ENCODE measurements at places on chromosomes 11 and 22.
A peak's percentile ranks its signal among the peaks of the same experiment; 100 is the strongest.

GRCh38 chr22:26602127-26602526 is 12.2 kb upstream of the TPST2 start:
- DNase-seq = no peak

DNA sequence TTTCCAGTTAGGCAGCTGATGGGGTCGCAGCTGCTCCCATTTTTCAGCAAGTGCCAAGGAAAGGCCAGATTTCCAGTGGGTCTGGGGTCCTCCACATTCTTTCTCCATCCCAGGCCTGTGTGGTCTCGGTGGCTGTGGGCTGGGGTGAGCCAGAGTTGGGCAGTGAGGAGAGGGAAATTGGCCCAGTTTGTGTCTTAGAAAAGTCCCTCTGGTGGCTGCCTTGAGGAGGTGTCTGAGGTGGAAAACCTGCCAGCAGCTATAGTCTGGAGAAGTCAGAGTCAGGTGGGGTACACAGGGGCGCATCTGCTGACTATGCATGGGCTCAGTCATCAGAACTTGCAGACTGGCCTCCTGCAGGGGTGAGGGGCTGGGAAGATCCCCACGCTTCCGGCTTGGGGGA is 30.5 kb downstream of the MRGPRD start:
- peak; percentile 58 for DNase-seq

DNA sequence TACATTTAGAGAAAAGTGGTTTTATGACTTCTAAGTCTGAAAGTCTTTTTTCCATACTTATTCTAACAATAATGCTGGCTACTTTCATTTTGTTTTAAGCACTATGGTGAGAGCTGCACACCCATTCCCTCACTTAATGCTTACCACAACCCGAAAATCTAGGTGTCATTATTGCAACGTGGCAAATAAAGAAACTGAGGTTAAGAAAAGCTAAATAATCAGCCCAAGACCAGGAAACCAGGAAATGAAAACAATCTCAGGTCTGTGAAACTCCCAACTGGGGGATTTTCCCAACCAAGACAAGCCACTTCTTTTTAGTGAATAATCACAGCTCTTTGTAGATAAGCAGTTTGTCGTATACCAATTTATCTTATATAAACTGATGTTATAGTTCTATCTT is 126.3 kb downstream of the SLC1A2 start:
- no peak for DNase-seq

GRCh38 chr11:77871855-77872254 is 50.9 kb downstream of the AAMDC start:
- no peak for DNase-seq

DNA sequence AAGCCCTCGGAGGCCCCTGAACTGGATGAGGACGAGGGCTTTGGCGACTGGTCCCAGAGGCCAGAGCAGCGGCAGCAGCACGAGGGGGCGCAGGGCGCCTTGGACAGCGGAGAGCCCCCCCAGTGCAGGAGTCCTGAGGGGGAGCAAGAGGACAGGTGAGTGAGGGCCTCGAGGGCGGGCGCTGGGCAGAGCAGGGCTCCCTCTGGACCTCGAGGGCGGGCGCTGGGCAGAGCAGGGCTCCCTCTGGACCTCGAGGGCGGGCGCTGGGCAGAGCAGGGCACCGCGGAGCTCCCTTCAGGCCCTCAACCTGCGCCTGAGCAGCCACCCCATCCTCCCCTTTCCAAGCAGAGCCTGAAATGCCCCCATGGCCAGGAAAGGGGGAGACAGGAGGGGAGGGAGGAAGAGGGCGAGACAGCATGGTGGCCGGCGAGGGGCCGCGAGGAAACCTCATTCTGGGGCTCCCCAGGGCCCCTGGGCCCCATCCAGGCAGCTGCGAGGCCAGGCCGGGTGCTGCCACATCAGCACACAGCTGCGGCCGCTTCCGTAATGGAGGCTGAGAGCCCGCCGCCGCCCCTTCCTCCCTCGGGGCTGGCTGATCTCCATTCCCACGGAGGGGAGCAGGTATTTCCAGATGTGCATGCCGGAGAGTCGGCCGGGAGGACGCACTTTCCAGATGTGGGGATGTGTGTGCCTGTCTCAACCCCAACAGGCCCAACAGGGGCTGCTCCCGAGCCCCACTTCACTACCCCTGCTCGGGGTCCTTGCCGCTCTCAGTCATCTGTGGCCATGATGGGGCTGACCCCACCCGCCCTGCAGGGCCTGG is 10.0 kb downstream of the PRR33 start:
- DNase-seq = peak; percentile 78

DNA sequence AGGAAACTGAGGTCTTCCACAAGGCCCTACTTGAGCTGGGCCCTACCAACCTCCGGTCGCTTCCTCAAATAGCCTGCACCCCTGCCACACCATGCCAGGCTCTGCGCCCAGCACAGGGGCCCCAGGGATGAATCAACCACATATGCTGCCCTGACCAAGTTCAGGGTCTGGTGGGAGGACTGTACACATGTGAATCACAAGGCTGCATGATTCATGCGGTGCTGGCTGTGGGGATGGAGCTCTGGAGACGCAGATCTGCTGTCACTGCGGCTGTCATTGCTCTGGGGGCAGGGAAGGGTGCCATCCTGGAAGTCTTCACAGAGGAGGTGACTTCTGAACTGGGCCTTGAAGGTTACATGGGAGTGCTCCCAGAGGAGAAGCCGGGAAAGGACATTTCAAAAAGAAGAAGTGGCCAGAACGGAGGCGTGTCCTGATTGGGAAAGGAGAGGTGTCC is 21.5 kb downstream of the CYTH4 start:
- DNase-seq = no peak

GRCh38 chr11:86672007-86672621 is at the start of gene ME3:
ME3 (minus strand) TSS chr11:86672616.
- DNase-seq = peak; percentile 90

DNA sequence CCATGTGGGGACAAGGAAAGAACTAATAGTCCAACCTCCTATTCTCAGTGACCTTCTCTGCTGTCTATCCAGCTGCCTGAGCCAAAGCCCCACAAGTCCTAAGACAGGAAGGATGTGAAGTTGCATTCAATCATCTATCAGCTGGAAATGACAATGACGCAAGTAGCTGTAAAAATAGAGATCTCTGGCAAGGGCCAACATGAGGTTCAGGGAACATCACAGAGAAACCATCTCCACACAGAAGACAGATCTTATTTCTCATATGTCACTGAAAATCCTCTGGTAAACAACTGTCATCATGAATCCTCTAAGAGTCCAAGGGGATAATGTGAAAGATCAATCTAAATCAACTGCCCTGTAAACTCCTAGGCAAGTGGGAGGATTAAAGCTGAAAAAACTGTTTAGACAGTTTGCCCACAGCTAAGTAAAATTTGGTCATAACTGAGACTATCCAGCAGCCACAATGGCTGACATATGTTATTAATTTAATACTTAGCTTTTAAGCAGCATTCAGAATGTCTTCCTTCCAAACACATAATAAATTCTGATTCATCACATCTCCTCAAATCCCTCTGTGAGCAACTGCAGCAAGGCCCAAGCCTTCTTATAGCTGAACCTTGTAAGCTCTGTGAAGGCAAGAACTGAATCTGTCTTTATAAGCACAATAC is 52.1 kb downstream of the ALG9 start:
- DNase-seq = no peak

GRCh38 chr11:77118086-77118485 is 10.0 kb upstream of the MYO7A start:
- no peak for DNase-seq

DNA sequence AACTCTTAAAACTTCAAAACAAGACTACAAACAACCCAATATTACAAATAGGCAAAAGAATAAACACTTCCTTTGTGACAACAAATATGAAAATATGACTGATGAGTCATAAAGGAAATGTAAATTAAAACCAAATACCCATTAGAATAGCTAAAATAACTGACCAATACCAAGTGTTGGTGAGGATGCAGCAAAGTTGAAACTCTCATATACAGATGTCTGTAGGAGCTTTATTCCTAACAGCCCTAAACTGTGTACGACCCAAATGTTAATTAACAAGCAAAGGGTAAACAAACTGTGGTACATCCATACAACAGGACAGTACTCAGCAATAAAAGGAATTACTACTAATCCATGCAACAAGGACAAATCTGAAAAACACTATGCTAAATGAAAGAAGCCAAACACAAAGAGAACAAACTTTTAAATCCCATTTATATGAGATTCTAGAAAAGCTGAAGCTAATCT is 43.0 kb downstream of the MAPK1 start:
- no peak for DNase-seq

- peak; percentile 60 for DNase-seq
Observed at GRCh38 chr11:32440916-32441315, 5.6 kb upstream of the WT1 start.

DNA sequence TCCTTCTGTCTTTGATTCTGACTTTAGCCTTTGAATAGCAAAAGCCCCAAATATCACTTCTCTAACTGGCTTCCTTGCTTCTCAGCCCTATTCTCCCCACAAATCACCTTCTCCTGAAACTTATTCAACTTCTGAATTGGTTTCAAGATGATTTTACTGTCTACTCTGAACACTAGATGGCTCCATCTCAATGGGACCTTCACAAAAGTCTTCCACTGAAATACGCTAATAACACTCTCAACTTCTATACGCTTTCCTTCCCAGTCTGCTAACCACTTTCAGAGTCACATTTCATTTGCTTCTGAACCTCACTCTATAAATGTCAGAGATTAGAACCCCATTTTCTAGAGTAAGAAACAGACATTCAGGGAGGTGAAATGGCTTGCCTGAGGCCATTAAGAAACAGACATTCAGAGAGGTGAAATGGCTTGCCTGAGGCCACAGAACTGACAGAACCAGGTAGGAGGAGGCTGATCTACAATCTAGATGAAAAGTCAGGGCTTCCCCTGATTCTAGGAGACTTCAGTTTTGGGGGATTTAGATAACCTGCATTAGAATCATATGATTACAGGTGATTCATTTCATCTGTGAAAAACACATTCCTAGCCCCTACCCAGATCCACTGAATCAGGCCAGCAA is 20.6 kb downstream of the MORC2 start:
- peak; percentile 76 for DNase-seq

GRCh38 chr11:131370901-131371790 is 731 bp downstream of the NTM start:
- DNase-seq = peak; percentile 68

GRCh38 chr11:86183694-86184093 is 60.9 kb upstream of the EED start:
- no peak for DNase-seq

DNA sequence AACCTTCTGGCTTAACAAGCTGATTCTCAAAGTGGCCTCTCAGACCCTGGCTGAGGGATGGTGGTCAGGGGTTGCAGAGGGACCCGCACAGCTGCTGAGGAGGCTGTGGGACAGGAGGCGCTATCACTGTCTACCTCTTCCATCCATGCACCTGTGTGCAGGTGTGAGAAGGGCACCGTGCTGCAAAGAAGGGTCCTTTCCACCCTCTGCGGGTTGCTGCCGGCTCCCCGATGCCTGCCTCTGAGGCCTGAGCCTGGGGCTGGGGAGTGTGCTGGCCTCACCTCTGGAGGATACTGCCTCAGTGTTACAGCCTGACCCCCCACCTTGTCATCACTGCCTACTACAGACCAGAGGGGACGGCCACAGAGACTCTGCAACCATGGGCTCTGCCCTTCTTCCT is 66.1 kb upstream of the B3GAT1 start:
- no peak for DNase-seq

GRCh38 chr11:34614344-34615104 is 6.4 kb upstream of the EHF start:
- no peak for DNase-seq

DNA sequence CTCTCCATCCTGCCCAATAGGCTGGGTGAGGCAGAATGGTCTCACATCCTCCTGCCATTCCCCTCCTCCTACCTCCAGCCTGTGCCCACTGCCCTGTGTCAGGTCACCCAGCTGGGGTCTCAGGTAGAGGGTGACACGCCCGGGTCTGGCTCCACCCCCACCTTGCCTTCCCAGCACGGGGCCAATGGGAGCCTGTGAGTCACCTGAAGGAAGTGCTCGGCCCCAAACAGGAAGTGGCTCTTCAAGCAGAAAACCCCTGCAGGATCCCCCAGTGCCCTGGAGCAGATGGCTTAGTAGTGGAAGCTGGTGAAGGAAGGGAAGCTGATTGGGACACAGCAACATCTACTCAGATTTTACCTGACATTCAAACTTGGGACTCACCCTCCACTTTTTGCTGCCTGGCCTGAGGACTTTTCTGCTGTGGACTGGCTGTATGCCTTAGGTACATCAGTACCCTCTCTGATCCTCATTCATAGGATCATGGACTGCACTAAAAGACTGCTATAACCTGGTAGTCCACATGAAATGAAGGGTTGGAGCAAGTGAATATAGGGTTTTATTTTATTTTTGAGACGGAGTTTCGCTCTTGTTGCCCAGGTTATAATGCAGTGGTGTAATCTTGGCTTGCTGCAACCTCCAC is 33.4 kb downstream of the GDPD5 start:
- no peak for DNase-seq

- no peak for DNase-seq
Observed at GRCh38 chr11:73228268-73229134, 10.4 kb downstream of the P2RY2 start.

- DNase-seq = no peak
Observed at GRCh38 chr11:12853325-12853651, 155.8 kb upstream of the RASSF10 start.

- DNase-seq = no peak
Observed at GRCh38 chr11:106524436-106524835, 447.0 kb downstream of the AASDHPPT start.

- peak; percentile 62 for DNase-seq
Observed at GRCh38 chr11:107590460-107591377, at the start of gene ELMOD1. ELMOD1 (plus strand) TSS chr11:107591147; CDS start chr11:107618190, 27,043 bp downstream.

GRCh38 chr11:77036398-77036797 is 2.2 kb downstream of the B3GNT6 start:
- DNase-seq = no peak

DNA sequence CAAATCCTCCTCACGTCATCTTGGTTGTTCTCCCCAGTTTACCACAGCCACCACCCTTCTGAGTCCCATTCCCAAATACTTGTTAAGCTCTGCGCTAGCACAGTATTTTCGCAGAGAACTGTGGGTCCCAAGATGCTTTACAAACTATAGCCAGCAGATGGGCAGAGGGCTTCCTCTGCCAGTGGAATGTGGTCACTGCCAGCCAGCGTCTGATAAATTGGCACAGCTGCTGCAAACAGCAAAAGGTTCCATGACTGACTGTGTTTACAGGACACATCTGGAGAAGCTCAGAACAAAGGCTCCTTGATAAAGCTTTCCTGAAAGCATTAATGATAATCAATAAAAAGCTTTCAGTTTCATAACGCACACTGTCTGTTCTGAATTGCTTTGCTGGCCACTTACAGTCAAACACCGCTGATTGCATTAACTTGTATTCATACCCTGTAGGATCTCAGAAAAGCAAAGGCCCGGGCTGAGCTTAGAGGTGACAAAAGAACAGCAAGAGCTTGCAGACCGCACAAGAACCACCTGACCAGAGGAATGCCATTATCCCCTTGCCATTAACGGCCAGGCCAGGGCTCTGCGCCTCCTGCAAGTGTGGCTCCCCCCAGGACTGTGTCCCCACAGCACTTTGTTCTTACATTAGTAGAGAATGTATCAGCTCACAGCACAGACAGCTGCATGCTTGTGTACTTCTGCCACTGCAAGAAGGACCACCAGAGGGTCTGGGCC is 120.6 kb downstream of the MICAL3 start:
- peak; percentile 69 for DNase-seq

Data from eye (tissue), 1 donor.